Central memory CD8-positive, alpha-beta T cell (primary cell): ENCODE measurements at places on chromosomes 12 and 14.

- no peak for DNase-seq
These were observed 14.7 kb downstream of the PCBP2 start for GRCh38 chr12:53466640-53467039.

DNA sequence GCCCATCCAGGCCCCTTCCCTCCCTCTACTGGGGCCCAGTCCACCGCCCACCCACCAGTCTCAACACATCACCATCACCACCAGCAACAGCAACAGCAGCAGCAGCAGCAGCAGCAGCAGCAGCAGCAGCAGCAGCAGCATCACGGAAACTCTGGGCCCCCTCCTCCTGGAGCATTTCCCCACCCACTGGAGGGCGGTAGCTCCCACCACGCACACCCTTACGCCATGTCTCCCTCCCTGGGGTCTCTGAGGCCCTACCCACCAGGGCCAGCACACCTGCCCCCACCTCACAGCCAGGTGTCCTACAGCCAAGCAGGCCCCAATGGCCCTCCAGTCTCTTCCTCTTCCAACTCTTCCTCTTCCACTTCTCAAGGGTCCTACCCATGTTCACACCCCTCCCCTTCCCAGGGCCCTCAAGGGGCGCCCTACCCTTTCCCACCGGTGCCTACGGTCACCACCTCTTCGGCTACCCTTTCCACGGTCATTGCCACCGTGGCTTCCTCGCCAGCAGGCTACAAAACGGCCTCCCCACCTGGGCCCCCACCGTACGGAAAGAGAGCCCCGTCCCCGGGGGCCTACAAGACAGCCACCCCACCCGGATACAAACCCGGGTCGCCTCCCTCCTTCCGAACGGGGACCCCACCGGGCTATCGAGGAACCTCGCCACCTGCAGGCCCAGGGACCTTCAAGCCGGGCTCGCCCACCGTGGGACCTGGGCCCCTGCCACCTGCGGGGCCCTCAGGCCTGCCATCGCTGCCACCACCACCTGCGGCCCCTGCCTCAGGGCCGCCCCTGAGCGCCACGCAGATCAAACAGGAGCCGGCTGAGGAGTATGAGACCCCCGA is 6.8 kb upstream of the RNU7-1 start:
- no peak for DNase-seq

DNA sequence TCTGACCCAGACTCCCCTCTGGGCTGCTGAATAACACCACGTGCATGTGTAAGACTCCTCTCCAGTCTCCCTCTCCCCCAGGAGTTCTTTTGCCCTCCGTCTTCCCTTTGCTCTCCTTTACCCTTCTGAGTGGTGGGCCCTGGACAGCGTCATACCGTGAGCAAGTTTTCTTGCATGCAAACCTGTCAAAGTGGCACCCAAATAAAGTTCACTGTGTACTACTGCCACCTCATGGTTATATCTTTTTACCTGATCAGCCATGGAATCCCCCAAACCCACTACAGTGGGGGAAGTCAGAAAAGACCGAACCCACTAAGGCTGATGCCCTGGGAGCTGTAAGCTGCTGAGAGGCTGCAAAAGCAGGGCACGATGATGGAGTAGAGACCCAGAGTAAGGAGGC is 131.1 kb upstream of the VRK1 start:
- DNase-seq = no peak

- no peak for DNase-seq
These were observed 75.3 kb downstream of the PPP1R12A start for GRCh38 chr12:79859646-79860045.

- no peak for DNase-seq
These were observed 1.8 kb upstream of the PHLDA1 start for GRCh38 chr12:76033081-76034011.
